ENCODE measurements at places on chromosomes 1 and 21. TPM values are rescaled to one million over a fixed set of nuclear protein-coding genes. Genes with fewer than 3 reads are reported as not detected.

DNA sequence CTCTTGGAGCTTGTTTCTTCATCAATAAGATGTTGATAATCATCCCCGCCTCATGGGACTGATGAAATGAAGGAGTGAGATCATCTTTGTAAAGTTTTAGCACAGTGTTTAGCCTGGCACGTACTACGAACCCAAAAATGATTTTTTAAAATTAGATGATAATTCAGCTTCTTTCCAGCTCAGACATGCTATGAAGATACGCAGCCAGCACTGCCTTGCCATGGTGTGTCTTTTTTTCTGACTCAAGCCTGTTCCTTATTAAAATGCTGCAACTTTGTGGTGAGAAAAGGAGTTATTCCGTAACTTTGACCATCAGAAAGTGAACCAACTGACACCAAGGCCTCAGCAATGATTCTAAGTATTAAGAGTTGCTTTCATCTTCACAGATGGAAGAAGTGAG is 269.0 kb downstream of the LTN1 start:
- DNase-seq = no peak

GRCh38 chr21:30714946-30715345 is 3.6 kb downstream of the KRTAP21-3 start:
- DNase-seq = no peak

KIAA1614 gene
- total RNA-seq = 0.22 TPM

DNA sequence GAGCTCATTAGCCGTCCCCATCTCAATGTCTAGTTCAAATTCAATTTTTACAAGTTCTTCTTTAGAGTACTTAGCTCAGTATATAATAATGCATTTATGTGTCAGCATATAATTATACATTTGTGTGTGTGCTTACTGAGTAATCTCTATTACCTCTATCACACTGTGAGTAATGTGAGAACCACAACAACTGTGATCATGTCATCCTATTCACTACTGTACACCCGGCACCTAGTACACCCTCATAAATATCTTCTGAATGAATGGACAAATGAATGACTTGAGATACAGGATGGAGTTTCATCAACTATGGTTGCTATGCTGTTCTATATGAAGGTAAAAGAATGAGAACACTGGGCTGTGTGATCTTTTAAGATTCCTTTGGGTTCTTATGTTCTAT is 124.0 kb downstream of the GPATCH2 start:
- DNase-seq = no peak

GRCh38 chr1:241767737-241768136 is 80.3 kb upstream of the EXO1 start:
- no peak for DNase-seq

GRCh38 chr1:117664314-117664713 is 58.5 kb downstream of the TENT5C start:
- DNase-seq = peak; percentile 84

CASZ1 gene
- total RNA-seq = 9.8 TPM

- DNase-seq = no peak
These were observed 140.7 kb downstream of the SIPA1L2 start for GRCh38 chr1:232489256-232489655.

DNA sequence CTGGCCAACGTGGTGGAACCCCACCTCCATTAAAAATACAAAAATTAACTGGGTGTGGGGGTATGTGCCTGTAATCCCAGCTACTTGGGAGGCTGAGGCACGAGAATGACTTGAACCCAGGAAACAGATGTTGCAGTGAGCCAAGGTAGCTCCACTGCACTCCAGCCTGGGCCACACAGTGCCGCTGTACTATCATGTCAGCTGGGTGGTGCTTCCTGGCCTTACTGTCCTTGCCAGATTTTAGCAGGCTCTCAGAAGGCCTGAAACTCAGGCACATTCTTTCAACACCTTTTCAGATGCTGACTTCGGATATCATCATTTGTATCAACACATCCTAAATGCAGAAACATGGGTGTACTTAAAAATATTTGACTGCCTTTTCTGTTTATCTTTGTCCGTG is 31.6 kb upstream of the NBL1 start:
- no peak for DNase-seq

DNA sequence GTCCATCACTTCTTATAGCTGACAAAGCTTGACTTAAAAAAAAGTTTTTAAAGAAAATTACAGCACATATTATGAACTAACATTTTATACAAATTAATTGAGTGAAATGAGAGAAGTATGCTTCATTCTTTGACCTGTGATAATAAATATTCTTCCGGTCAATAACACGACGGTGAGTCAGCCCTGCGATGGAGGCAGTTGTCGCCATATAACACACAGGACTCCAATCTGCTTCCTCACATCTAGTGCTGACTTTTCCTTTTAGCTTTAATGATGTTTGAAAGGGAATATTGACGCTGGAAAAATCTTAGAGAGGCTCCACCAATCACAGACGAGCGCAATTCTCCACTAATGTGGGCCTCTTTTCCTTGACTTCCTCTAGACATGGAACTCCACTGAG is 166.9 kb upstream of the C1orf21 start:
- DNase-seq = no peak

GRCh38 chr1:14710331-14710730 is 111.8 kb downstream of the KAZN start:
- DNase-seq = no peak

AQP10 gene
- total RNA-seq = not detected

ELF3 gene
- 0.22 TPM for total RNA-seq

ORC1 gene
- 30.3 TPM for total RNA-seq

PGBD5 gene
- total RNA-seq = not detected

Data from activated CD4-positive, alpha-beta T cell treated with anti-CD3 and anti-CD28 coated beads, Interleukin-2, amount 10 ng/mL, durations not matched to agents 7 days and 5 days (primary cell).